ENCODE measurements at places on chromosomes 1 and 21.
A peak's percentile ranks its signal among the peaks of the same experiment; 100 is the strongest.

GRCh38 chr1:219639876-219640577 lies 27.1 kb upstream of the ZC3H11B start:
- DNase-seq: no peak
- H3K36me3 ChIP-seq: no peaks in the 10 kb centered on the region

DNA sequence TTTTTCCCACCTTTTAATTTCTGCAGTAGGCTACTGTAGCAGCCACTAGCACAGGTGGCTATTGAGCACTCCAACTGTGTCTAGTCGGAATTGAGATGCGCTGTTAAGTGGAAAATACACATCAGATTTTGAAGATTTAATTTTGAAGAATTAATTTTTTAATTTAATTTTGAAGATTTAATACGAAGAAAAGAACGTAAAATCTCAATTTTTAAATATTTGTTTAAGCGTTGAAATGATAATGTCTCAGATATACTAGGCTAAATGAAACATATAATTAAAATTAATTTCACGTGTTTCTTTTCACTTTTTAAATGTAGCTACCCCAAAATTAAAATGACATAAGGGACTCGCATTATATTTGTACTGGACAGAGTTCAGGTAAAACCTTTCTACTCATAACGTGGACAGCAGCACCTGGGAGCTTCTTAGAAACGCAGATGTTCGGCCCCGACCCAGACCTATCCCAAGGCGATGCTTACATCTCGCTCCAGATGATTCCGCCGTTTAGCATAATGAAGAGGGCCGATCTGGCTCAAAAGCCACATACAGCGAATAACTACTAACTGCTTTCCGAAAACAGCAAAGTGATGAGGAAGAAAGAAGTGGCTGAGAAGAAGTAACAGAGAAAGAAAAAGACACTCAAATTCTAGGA lies 717 bp downstream of the CRYZL1 start:
- peaks cover 47% of the 10 kb centered on the region for H3K4me1 ChIP-seq
- DNase-seq: no peak
- H3K27ac ChIP-seq: peak overlapping the region; percentile 98
- H3K4me3 ChIP-seq: peak overlapping the region; percentile 92

GRCh38 chr1:11980676-11980972 lies 380 bp downstream of the MFN2 start:
- H3K4me3 ChIP-seq: peak overlapping the region; percentile 91
- peaks cover 46% of the 10 kb centered on the region for H3K36me3 ChIP-seq
- H3K27me3 ChIP-seq: no peaks in the 10 kb centered on the region
- peaks cover 73% of the 10 kb centered on the region for H3K4me1 ChIP-seq
- peak overlapping the region; percentile 97 for H3K27ac ChIP-seq

GRCh38 chr1:25706146-25707089 lies 89.8 kb downstream of the MAN1C1 start:
- no peaks in the 10 kb centered on the region for H3K36me3 ChIP-seq
- H3K27ac ChIP-seq: peak overlapping the region; percentile 58
- no peak for DNase-seq
- no peaks in the 10 kb centered on the region for H3K27me3 ChIP-seq
- H3K4me1 ChIP-seq: peaks cover 85% of the 10 kb centered on the region

- H3K27ac ChIP-seq: no peak overlapping the region
- peaks cover 8% of the 10 kb centered on the region for H3K36me3 ChIP-seq
- no peak overlapping the region for H3K4me3 ChIP-seq
- no peak for DNase-seq
- no peaks in the 10 kb centered on the region for H3K27me3 ChIP-seq
Measured at GRCh38 chr1:99700020-99700419, 54.1 kb downstream of the PALMD start.

GRCh38 chr1:205924460-205924790 lies 18.8 kb downstream of the SLC26A9 start:
- H3K36me3 ChIP-seq: no peaks in the 10 kb centered on the region
- H3K27me3 ChIP-seq: no peaks in the 10 kb centered on the region
- H3K27ac ChIP-seq: no peak overlapping the region
- no peak overlapping the region for H3K4me3 ChIP-seq
- H3K4me1 ChIP-seq: peaks cover 18% of the 10 kb centered on the region
- DNase-seq: no peak

DNA sequence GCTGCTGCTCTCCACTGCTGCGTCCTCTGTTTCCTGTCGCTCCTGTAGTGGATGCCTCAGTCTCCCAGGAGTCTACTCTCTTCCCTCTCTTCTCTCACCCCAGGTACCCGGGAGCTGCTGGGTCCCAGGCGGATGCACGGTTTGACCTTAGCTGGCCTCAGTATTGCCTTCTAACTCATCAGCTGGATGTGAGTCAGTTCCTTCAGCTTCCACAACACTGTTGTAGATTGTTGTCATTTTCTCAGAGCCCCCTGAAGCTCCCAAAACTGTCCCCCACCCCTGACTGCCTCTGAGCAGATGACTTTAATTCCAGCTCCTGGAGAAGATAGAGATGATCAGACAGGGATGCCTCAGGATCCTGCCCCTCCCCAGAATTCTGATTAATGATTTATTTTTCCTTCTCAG lies 7.2 kb downstream of the CNIH3 start:
- no peak overlapping the region for H3K27ac ChIP-seq
- no peaks in the 10 kb centered on the region for H3K36me3 ChIP-seq
- no peak for DNase-seq

GRCh38 chr1:224533517-224533916 lies 82.6 kb upstream of the CNIH3 start:
- no peaks in the 10 kb centered on the region for H3K36me3 ChIP-seq
- no peaks in the 10 kb centered on the region for H3K27me3 ChIP-seq
- no peak overlapping the region for H3K4me3 ChIP-seq
- H3K4me1 ChIP-seq: no peaks in the 10 kb centered on the region
- H3K27ac ChIP-seq: no peak overlapping the region

- H3K36me3 ChIP-seq: no peaks in the 10 kb centered on the region
- H3K4me3 ChIP-seq: no peak overlapping the region
- H3K4me1 ChIP-seq: peaks cover 59% of the 10 kb centered on the region
- no peaks in the 10 kb centered on the region for H3K27me3 ChIP-seq
- DNase-seq: no peak
- no peak overlapping the region for H3K27ac ChIP-seq
Measured at GRCh38 chr21:26067836-26068594, 102.6 kb downstream of the APP start.

DNA sequence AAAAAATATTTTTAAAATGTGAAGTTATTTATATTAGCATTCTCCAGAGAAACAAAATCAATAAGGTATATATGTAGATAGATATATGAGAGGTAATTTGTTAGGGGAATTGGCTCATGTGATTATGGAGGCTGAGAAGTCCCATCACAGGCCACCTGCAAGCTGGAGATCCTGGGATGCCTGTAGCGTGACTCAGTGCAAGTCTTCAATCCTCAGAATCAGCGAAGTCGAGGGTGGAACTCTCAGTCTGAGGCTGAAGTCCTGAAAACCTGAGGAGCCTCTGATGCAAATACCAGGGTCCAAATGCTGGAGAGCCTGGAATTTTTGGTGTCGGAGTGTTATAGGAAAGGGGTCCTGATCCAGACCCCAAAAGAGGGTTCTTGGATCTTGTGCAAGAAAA lies 658.5 kb downstream of the USP25 start:
- H3K4me3 ChIP-seq: no peak overlapping the region
- H3K36me3 ChIP-seq: no peaks in the 10 kb centered on the region
- no peak overlapping the region for H3K27ac ChIP-seq

- H3K36me3 ChIP-seq: no peaks in the 10 kb centered on the region
- no peak overlapping the region for H3K4me3 ChIP-seq
- H3K4me1 ChIP-seq: peaks cover 26% of the 10 kb centered on the region
- no peaks in the 10 kb centered on the region for H3K27me3 ChIP-seq
- no peak for DNase-seq
Measured at GRCh38 chr1:218480588-218481099, 135.5 kb downstream of the TGFB2 start.

- H3K27me3 ChIP-seq: peaks cover 13% of the 10 kb centered on the region
- no peak overlapping the region for H3K4me3 ChIP-seq
- no peak for DNase-seq
- H3K4me1 ChIP-seq: no peaks in the 10 kb centered on the region
- no peak overlapping the region for H3K27ac ChIP-seq
Measured at GRCh38 chr1:245693116-245693793, 538.5 kb downstream of the KIF26B start.

- DNase-seq: no peak
- no peak overlapping the region for H3K27ac ChIP-seq
- no peak overlapping the region for H3K4me3 ChIP-seq
Measured at GRCh38 chr1:97820470-97821188, 100.2 kb downstream of the DPYD start.

- no peak for DNase-seq
- H3K27ac ChIP-seq: no peak overlapping the region
- H3K36me3 ChIP-seq: no peaks in the 10 kb centered on the region
- no peak overlapping the region for H3K4me3 ChIP-seq
Measured at GRCh38 chr21:45572783-45573451, 30.7 kb upstream of the SLC19A1 start.

GRCh38 chr1:83511146-83511726 lies 487.7 kb downstream of the TTLL7 start:
- no peaks in the 10 kb centered on the region for H3K36me3 ChIP-seq
- H3K27me3 ChIP-seq: no peaks in the 10 kb centered on the region
- H3K4me3 ChIP-seq: no peak overlapping the region

DNA sequence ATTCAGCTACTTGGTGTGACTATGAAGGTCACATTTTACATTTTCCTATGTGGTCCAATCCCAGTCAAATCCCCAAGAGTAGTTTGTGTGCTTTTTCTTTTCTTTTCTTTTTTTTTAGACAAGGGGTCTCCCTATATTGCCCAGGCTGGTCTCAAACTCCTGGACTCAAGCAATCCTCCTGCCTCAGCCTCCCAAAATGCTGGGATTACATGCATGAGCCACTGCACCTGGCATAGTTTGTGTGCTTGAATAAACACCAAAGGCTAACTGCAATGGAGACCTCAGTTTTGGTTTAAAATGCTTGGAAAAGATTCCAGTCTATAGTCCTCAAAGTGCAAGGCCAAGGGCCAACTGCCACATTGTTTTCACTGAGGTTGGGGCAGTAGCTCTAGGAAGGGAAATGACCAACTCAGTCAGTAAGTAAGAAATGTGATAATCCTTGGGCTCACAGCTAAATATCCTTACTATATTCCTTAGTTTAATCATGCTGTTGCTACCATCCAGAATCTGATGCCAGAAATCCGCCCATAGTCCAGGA lies 38.6 kb downstream of the EIF2B3 start:
- H3K27ac ChIP-seq: peak overlapping the region; percentile 71
- H3K4me1 ChIP-seq: peaks cover 31% of the 10 kb centered on the region
- no peaks in the 10 kb centered on the region for H3K27me3 ChIP-seq

DNA sequence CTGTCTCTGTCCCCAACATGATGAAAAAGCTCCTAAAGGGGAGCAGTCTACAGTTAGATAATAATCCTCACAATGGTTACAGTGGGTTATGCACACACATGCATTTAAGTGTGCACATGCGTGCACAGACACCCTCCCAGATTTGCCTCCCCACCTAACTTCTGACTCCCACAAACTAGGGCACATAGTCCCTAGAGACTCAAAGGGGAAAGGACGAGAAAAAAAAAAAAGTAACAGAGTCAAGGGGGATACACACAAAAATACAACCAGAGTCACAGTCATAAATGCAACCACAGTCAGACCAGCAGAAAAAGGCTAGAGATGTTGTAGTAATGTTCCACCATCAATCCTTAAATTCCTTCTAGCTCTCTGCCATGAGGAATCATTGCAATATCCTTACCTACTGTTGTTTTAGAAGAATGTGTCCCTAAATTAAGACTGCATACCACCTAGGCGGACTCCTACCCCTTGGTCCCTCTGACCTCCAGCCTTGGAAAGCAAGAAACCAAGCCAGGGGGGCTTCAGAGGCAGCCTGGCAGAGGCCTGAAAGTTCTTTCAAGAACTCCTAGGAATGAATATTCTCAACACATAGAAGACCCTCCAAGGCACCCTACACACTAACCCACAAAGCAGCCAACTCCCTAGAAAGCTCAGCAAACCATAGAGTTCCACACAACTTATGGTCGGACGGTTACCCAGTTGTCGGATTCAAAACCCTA lies 1.3 kb downstream of the CRTC2 start:
- no peaks in the 10 kb centered on the region for H3K27me3 ChIP-seq
- peaks cover 40% of the 10 kb centered on the region for H3K36me3 ChIP-seq
- peaks cover 80% of the 10 kb centered on the region for H3K4me1 ChIP-seq

DNA sequence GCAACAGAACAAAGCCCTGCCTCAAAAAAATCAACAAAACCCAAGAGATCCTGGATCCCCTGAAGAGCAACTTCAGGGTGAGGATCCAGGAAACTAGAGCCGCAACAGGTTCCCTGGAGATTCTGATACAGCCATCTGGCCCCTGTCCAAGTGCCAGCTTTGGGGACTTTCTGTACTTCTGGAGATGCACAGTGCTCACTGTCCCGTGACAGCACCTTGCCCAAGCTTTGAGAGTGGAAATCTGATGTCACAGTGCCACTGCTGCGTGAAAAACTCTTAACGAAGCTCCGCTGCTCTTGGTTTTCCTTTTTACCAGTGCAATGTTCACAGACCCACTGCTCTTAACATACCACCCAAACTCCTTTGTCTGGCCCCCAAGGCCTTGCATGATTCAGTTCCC lies 26.3 kb downstream of the STK40 start:
- H3K4me3 ChIP-seq: no peak overlapping the region
- no peaks in the 10 kb centered on the region for H3K27me3 ChIP-seq
- H3K4me1 ChIP-seq: peaks cover 16% of the 10 kb centered on the region
- H3K36me3 ChIP-seq: peaks cover 70% of the 10 kb centered on the region

GRCh38 chr1:199546323-199546722 lies 481.2 kb upstream of the NR5A2 start:
- no peak overlapping the region for H3K4me3 ChIP-seq
- H3K4me1 ChIP-seq: no peaks in the 10 kb centered on the region
- no peaks in the 10 kb centered on the region for H3K27me3 ChIP-seq
- no peaks in the 10 kb centered on the region for H3K36me3 ChIP-seq
- H3K27ac ChIP-seq: no peak overlapping the region

DNA sequence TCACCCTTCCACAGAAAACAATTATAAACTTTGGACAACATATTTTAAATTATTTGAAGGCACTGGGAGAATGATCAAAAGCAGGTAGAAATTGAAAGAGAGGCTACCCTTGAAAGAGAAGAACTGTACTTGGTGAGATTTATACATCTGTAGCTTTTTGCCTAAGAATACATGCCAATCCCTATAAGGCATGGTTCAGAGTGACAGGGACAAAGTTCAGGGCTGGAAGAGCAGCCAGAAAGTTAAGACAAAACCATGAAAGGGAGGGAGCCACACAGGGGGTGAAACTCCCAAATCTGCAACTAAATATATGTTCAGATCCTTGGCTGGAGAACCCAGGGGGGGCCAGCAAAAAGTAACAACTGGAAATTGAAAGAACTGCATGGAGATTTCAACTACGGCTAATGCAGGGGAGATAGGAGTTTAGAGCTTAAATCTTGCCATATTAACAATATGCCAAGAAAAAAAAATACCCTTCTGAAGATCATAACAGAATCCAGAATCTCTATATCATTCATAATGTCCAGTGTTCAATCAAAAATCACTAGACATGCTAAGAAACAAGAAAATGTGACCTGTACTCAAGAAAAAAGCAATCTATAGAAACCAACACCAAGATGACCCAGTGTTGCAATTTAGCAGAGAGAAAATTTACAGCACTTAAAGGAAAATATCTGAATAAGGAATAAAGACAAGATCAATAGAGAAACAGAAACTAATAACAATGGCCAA lies 25.5 kb downstream of the PACC1 start:
- no peaks in the 10 kb centered on the region for H3K4me1 ChIP-seq
- H3K4me3 ChIP-seq: no peak overlapping the region
- no peaks in the 10 kb centered on the region for H3K27me3 ChIP-seq

Measured in left ventricle myocardium inferior (tissue), 1 donor.